ENCODE measurements at places on chromosomes 16 and 17.

DNA sequence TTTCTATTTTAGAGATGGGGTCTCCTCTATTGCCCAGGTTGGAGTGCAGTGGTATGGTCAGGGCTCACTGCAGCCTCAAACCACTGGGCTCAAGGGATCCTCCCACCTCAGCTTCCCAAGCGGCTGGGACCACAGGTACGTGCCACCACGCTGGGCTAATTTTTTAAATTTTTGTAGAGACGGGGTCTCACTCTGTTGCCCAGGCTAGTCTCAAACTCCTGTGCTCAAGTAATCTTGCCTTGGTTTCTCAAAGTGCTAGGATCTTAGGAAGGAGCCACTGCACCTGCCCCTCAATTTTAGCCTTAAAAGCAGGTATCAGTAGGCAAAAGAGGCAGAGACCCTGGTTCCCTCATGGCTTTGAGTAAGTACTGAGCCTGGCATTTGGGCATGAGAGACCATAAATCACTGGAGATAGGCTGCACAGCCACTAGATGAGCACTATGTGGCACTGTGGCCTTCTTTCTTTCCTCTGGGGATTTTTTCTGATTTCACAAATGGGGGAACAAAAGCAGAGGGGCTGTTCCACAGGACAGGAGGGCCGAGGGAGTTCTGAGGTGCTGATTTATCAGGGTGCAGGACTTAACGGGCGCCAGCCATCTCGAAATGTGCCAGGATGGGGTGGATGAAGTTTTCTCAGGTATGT lies 82.2 kb downstream of the PLXDC1 start:
- DNase-seq, result no peak
- H3K36me3 ChIP-seq, result no peaks in the 10 kb centered on the region
- H3K27ac ChIP-seq, result no peak overlapping the region
- H3K4me1 ChIP-seq, result no peaks in the 10 kb centered on the region

DNA sequence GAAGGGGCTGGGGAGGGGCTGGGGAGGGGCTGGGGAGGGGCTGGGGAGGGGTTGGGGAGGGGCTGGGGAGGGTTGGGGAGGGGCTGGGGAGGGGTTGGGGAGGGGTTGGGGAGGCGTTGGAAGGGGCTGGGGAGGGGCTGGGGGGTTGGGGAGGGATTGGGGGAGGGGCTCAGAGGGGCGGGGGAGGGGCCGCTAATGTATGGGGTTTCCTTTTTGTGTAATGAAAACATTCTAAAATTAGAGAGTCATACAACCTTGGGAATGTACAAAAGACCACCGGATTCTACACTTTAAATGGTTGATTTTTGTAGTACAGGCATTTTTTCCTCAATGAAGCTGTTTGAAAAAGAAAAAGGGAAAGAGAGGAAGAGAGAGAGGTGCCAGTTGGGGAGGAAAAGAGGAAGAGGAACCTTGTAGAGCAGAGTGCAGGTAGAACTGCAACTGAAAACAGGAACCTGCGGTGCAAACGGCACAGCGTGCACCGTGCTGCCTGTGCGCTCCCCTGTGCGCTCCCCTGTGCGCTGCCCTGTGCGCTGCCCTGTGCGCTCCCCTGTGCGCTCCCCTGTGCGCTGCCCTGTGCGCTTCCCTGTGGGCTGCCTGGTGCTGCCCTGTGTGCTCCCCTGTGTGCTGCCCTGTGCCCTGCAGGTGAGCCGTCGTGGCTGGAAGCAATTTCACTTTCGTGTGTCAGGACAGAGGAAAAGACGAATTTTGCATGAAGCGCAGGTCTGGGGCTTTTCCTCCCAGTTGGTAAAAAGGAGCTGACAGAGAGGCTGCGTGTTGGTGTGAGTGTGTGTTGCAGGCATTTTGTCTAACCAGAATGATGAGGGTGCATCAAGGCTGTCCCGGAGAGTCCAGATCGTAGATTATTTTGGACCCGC lies 40.8 kb downstream of the METRNL start:
- H3K4me3 ChIP-seq, result no peak overlapping the region
- peaks cover 5% of the 10 kb centered on the region for H3K4me1 ChIP-seq
- H3K36me3 ChIP-seq, result no peaks in the 10 kb centered on the region
- no peaks in the 10 kb centered on the region for H3K27me3 ChIP-seq
- peak; percentile 32 for DNase-seq

DNA sequence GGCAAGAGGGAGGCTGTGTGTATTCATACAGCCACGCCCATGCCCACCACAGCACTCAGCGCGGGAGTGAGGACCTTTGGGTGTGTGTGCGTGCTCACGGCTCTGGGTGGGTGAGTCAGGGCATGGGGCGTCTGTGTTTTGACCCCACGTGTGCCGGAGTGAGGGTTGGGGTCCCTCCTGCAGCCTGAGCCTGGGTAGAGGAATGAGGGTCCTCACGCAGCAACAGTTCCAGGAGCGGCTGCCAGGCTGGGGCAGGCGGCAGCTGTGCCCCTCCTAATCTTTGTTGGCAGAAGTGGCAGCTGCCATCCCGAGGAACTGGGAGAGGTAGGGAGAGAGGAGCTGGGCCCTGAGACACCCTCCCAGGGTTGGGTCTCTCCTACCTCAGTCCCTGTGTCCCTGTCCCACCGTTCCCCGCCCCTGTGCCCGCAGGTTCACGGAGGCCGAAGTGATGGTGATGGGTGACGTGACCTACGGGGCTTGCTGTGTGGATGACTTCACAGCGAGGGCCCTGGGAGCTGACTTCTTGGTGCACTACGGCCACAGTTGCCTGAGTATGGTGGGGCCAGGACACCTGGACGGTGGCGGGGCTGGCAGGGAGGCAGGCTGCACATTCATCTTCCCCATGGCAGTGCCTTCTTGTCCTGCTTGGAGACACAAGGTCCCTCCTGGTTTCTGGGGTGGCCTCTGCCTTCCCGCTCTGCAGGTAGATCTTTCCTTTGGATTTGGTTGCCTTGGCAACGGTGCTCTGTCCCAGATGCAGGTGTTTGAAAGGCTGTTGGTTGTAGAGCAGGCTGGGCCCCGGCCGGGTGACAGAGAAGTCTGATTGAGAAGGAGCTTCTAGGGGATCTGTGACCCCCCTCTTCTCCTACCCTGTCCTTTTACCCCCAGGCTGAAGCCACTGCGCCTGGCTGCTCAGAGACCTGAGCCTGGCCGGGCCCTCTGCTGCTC lies 5.9 kb downstream of the DPH1 start:
- no peak for DNase-seq
- peaks cover 55% of the 10 kb centered on the region for H3K36me3 ChIP-seq
- no peak overlapping the region for H3K4me3 ChIP-seq
- no peak overlapping the region for H3K27ac ChIP-seq

GRCh38 chr16:71514476-71514875 lies 11.8 kb upstream of the CHST4 start:
- H3K36me3 ChIP-seq, result no peaks in the 10 kb centered on the region
- no peak overlapping the region for H3K4me3 ChIP-seq
- H3K27me3 ChIP-seq, result no peaks in the 10 kb centered on the region
- H3K4me1 ChIP-seq, result no peaks in the 10 kb centered on the region

GRCh38 chr16:83717814-83718213 lies 90.0 kb upstream of the HSBP1 start:
- H3K4me3 ChIP-seq, result no peak overlapping the region
- no peaks in the 10 kb centered on the region for H3K36me3 ChIP-seq
- DNase-seq, result peak; percentile 15
- no peak overlapping the region for H3K27ac ChIP-seq
- peaks cover 7% of the 10 kb centered on the region for H3K4me1 ChIP-seq
- no peaks in the 10 kb centered on the region for H3K27me3 ChIP-seq

GRCh38 chr16:59527206-59527997 lies 793.3 kb upstream of the GOT2 start:
- H3K4me1 ChIP-seq, result no peaks in the 10 kb centered on the region
- no peak for DNase-seq
- no peaks in the 10 kb centered on the region for H3K36me3 ChIP-seq
- no peak overlapping the region for H3K4me3 ChIP-seq

- H3K36me3 ChIP-seq, result no peaks in the 10 kb centered on the region
- no peak overlapping the region for H3K4me3 ChIP-seq
- no peak overlapping the region for H3K27ac ChIP-seq
- no peaks in the 10 kb centered on the region for H3K4me1 ChIP-seq
Measured at GRCh38 chr16:83942815-83943515, 10.1 kb upstream of the OSGIN1 start.

GRCh38 chr16:5015887-5016286 lies 17.8 kb downstream of the NAGPA start:
- H3K36me3 ChIP-seq, result no peaks in the 10 kb centered on the region
- H3K4me3 ChIP-seq, result no peak overlapping the region
- DNase-seq, result no peak
- H3K27me3 ChIP-seq, result no peaks in the 10 kb centered on the region
- H3K27ac ChIP-seq, result no peak overlapping the region

DNA sequence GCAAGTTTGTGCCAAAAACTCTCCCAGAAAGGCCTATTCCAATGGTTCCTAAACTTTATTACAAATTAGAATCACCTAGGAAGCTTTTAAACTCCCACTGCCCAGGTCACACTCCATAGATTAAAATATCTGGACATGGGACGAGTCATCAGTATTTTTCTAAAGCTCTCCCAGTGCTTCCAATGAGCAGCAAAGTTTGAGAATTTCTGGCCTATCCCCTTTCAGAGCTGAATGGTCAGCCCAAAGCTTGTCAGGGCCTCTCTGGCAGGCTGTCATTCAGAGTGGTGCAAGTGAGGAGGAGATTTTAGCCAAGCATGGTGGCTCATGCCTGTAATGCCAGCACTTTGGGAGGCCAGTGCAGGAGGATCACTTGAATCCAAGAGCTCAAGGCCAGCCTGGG lies 2.4 kb downstream of the BCL6B start:
- peak overlapping the region; percentile 80 for H3K27ac ChIP-seq
- H3K27me3 ChIP-seq, result peaks cover 24% of the 10 kb centered on the region
- peaks cover 18% of the 10 kb centered on the region for H3K36me3 ChIP-seq
- peak overlapping the region; percentile 67 for H3K4me3 ChIP-seq
- H3K4me1 ChIP-seq, result peaks cover 44% of the 10 kb centered on the region

DNA sequence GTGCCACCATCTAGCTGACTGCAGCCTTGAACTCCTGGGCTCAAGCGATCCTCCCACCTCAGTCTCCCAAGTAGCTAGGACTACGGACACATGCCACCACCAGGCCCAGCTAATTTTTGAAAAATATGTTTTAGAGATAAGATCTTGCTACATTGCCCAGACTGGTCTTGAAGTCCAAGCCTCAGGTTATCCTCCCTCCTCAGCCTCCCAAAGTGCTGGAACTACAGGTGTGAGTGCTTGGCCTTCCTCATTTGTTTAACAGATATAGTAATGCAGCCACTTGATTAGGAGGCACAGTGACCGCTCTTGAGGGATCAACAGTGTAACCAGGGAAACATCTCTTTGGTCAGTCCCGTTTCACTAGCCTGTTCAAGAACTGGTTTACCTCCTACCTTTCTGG lies 35.1 kb downstream of the HLF start:
- no peaks in the 10 kb centered on the region for H3K27me3 ChIP-seq
- H3K27ac ChIP-seq, result no peak overlapping the region
- peaks cover 32% of the 10 kb centered on the region for H3K4me1 ChIP-seq
- H3K4me3 ChIP-seq, result no peak overlapping the region

DNA sequence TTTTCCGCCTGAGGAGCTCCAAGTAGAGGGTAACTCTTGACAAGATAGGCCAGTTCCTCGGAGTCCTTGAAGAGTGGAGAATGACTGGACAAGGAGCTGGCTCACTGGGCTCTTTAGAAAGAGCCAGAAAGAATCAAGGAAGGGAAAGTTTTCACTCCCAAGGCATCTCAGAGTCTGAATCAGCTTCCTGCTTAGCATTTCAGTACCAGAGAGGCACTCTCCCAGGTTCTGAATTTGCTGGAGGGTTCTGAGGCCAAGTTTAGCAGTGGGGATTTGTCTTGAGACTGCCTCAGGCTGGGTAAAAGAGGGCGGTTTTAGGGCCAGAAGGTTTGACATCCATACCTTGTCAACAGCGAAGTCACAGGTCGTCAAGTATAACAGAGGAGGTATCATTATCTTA lies 25.5 kb downstream of the GP2 start:
- H3K27ac ChIP-seq, result no peak overlapping the region
- H3K4me3 ChIP-seq, result no peak overlapping the region
- no peaks in the 10 kb centered on the region for H3K36me3 ChIP-seq
- H3K4me1 ChIP-seq, result no peaks in the 10 kb centered on the region
- DNase-seq, result no peak

DNA sequence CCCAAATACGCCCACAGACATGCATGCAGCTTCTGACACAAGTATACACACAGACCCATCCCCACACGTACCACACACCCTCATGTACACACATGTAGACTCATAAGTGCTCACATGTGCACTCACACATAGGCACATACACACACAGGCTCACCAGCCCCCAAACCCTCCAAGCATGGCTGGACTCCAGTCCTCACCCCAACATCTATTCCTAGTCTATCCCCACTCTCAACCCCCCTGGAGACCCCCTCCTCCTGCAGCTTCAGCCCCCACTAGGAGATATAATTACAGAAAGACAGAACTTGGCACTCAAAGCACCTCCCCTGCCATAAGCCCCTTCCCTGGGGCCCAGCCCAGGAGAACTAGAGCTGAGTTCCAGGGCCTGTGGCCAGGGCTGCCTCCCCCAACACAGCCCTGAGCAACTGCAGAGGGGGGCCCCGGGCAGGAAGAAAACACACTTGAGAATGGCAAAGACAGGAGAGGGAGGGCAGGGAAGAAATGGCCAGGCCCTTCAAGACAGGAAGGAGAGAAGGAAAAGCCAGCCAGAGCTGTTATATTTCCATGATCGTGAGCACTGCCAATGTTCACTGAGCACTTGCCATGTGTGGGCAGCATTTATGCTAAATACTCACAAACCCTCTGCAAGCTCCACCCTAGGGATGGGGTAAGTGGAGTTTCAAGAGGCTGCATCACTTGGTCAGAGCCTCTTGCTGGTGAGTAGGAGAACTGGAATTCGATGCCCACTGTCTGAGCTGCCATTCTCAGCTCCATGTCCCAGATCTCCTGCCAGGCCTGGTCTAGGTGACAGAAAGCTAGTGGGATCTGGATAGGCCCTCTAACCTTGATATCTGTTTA lies 224.5 kb downstream of the ZNF423 start:
- H3K27me3 ChIP-seq, result no peaks in the 10 kb centered on the region
- H3K4me3 ChIP-seq, result no peak overlapping the region
- H3K36me3 ChIP-seq, result peaks cover 18% of the 10 kb centered on the region
- no peaks in the 10 kb centered on the region for H3K4me1 ChIP-seq
- no peak for DNase-seq
- H3K27ac ChIP-seq, result no peak overlapping the region

DNA sequence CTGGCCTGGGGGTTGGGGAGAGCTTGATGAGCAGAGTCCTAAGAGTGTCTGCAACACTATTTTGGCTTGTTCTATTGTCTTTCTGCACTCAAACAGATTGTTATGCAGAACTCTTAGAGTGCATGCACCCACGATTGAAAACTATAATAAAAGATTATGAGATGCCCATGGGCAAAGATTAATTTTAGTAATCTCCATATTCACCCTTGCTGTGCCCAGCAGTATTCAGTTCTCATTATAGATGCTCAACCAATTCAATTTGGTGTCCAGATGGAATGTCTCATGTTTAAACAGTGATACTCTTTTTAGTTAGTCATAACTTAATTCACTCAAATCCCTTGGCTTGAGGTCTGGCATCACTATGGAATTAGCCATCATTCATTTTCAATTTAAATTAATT lies 952.5 kb downstream of the CDH8 start:
- H3K27ac ChIP-seq, result no peak overlapping the region
- H3K4me3 ChIP-seq, result no peak overlapping the region
- no peak for DNase-seq
- no peaks in the 10 kb centered on the region for H3K27me3 ChIP-seq

GRCh38 chr16:85148931-85149330 lies 36.7 kb upstream of the CIBAR2 start:
- H3K4me3 ChIP-seq, result no peak overlapping the region
- no peaks in the 10 kb centered on the region for H3K27me3 ChIP-seq

- DNase-seq, result no peak
- peak overlapping the region; percentile 96 for H3K27ac ChIP-seq
- peak overlapping the region; percentile 99 for H3K4me3 ChIP-seq
Measured at GRCh38 chr17:7014995-7015958, 2.9 kb downstream of the RNASEK start.
